ENCODE measurements at places on chromosomes 2 and 18.

DNA sequence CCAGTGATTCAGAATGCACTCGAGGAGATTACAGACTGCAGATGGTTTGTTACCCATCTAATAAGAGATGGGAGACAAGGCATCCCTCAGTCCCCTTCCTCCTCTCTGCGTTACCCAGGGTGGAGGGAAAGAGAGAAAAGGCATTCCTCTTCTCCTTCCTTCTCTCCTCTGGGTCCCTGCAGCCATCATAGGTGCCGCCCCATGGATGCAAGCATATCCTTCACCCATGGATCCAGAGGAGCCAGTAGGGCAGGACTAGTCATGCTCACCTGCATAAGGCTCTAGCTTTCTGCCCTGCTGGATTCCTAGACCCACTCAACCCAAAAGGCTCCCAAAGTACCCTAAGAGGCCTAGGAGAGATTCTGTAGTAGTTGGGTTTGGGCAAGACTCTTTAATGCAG, 20.4 kb downstream of the CMPK2 start:
- DNase-seq = no peak

DNA sequence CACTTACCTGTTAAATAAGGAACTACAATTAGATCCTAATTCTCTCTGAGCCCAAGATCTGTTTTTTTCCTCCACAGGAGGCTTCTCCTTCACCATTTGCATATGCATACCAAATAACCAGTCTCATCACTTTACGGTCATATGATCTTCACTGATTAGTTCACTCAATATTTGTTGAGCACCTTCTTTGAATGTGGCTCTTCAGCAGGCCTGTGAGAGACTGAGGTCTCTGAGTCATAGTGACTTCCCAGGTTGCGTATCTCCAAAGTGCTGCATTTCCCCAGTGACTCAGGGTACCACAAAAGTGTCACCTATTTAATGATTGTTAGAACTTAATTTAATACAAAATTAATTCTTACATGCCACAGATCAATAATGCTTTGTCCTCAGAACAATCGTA, 108.8 kb upstream of the TRIB2 start:
- no peak for DNase-seq

- no peak for DNase-seq
Observed at GRCh38 chr18:74531043-74531442, 3.3 kb upstream of the CNDP1 start.

- no peak for DNase-seq
Observed at GRCh38 chr2:27118525-27119329, at the start of gene CGREF1. TSS of gene CGREF1 (minus strand) at chr2:27119128. CDS start at chr2:27104366, 14,762 bp downstream.

GRCh38 chr2:101802329-101802728, 104.8 kb downstream of the MAP4K4 start:
- no peak for DNase-seq

DNA sequence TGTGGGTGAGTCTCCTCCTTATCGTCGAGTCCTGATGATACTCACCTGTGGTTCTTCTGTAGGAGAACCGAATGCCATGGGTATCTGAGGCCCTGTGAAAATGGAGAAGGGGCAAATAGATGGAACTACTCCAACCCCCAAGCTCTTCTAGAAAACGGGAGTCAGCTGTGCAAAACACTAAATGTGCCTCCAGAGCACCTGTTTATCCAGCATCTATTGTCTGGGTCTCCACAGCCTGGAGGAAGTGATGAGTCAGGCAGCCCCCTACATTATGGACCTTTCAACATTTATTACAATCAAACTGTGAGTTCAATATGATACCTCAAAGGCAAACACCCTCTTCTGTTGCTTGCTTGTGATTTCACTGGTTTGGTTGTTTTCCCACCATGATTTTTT, 9.8 kb upstream of the LRRFIP1 start:
- DNase-seq = no peak
